Osteoblast (primary cell): ENCODE measurements at places on chromosomes 3 and 15. TPM values are rescaled to one million over a fixed set of nuclear protein-coding genes. Genes with fewer than 3 reads are reported as not detected.
A peak's percentile ranks its signal among the peaks of the same experiment; 100 is the strongest.

- H3K4me3 ChIP-seq = peak overlapping the region; percentile 77
- peak; percentile 94 for DNase-seq
- no peaks in the 10 kb centered on the region for H3K36me3 ChIP-seq
- H3K4me1 ChIP-seq = peaks cover 9% of the 10 kb centered on the region
Measured at GRCh38 chr15:72796515-72797337, 13.2 kb upstream of the ADPGK start.

GRCh38 chr15:71050461-71050860, 64.8 kb upstream of the THSD4 start:
- no peak for DNase-seq
- H3K36me3 ChIP-seq = no peaks in the 10 kb centered on the region
- no peaks in the 10 kb centered on the region for H3K27me3 ChIP-seq
- peaks cover 62% of the 10 kb centered on the region for H3K4me1 ChIP-seq
- H3K4me3 ChIP-seq = no peak overlapping the region
- H3K27ac ChIP-seq = peak overlapping the region; percentile 97

GRCh38 chr3:168213920-168214319, 118.2 kb upstream of the GOLIM4 start:
- no peaks in the 10 kb centered on the region for H3K36me3 ChIP-seq
- no peaks in the 10 kb centered on the region for H3K4me1 ChIP-seq
- H3K27ac ChIP-seq = no peak overlapping the region
- peak; percentile 36 for DNase-seq
- no peak overlapping the region for H3K4me3 ChIP-seq

DNA sequence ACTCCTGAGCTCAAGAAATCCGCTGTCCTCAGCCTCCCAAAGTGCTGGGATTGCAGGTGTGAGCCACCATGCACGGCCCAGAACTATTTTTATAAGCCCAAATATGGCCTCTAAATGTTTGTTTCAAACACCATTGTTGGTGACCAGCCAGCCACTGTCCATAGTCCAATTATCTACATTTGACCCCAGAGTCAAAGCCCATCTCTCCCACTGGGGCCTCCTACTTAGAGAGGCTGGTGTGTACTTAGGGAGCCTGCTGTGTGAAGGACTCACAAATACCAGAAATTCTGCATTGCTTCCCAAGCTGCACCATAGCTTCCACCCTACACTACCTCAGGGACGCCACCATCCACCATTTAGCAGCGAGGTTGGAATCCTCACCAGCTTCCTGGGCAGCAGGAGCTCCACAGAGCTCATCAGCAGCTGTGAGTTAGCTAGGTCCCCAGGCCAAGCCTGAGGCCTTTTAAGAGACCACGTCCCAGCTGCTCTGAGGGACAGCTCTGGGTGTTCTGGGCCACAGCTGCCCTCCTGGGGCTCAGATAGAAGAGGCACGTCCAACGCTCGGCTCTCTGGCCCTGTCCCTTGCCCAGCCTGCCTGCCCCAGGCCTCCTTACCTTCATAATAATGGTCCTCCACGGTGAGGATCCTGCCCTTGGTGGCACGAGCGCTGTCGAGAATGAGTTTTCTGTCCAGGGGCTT, 29.5 kb downstream of the TKT start:
- H3K36me3 ChIP-seq = peaks cover 92% of the 10 kb centered on the region
- no peak overlapping the region for H3K27ac ChIP-seq
- no peaks in the 10 kb centered on the region for H3K4me1 ChIP-seq
- H3K4me3 ChIP-seq = no peak overlapping the region
- H3K27me3 ChIP-seq = no peaks in the 10 kb centered on the region
- no peak for DNase-seq

DNA sequence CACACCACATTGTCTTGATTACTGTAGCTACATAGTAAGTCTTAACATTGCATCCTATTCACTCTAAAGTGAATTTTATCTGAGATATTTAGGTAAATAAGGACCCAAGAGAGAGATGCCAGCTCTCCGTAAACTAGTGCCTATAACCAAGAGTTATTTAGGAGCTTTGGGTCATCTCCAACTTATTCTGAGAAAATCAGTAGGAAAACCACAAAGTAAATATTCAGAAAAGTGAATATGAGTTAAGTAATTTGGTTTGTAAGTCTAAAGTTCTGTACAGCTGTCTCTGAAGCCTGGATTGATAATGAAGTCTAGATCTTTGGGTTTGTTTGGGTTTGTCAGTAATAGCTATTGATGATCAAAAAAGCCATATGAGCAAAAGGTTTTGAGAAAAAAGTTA, 120.0 kb downstream of the FNDC3B start:
- peaks cover 10% of the 10 kb centered on the region for H3K36me3 ChIP-seq
- no peak overlapping the region for H3K4me3 ChIP-seq
- no peak for DNase-seq
- peak overlapping the region; percentile 61 for H3K27ac ChIP-seq
- no peaks in the 10 kb centered on the region for H3K27me3 ChIP-seq
- peaks cover 38% of the 10 kb centered on the region for H3K4me1 ChIP-seq

The POU1F1 gene
- not detected in 2 replicates for total RNA-seq
